ENCODE measurements at places on chromosomes 12 and 14.

- peak; percentile 23 for DNase-seq
Measured at GRCh38 chr12:84702001-84702400, 210.6 kb downstream of the SLC6A15 start.

- peak; percentile 52 for DNase-seq
Measured at GRCh38 chr14:80940146-80940545, 1.4 kb downstream of the CEP128 start.

GRCh38 chr12:119399301-119399700 is 64.8 kb downstream of the CCDC60 start:
- no peak for DNase-seq

GRCh38 chr14:56888274-56888673 is 78.0 kb upstream of the OTX2 start:
- no peak for DNase-seq

DNA sequence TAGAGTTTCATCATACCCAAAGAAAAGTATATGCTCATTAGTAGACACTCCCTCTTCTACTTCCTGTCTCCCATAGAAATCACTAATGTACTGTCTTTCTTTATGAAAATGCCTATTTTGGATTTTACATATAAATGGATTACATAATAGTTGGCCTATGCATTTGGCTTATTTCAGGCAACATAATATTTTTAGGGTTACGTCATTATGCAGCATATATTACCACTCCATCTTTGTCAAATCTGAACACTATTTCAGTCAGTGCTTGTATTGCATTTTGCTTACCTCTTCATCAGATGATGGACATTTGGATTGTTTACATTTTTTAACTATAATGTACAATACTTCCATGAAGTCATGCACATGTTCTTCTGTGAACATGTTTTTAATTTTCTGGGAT is 1406.1 kb downstream of the LRFN5 start:
- no peak for DNase-seq

- no peak for DNase-seq
Measured at GRCh38 chr12:96549341-96549740, 60.0 kb downstream of the CFAP54 start.

- DNase-seq: no peak
Measured at GRCh38 chr12:51156245-51156765, 16.6 kb downstream of the TFCP2 start.

GRCh38 chr12:55711786-55712553 is 3.9 kb upstream of the BLOC1S1 start:
- DNase-seq: no peak

GRCh38 chr12:57868851-57869268 is 22.3 kb upstream of the CTDSP2 start:
- no peak for DNase-seq

- DNase-seq: no peak
Measured at GRCh38 chr12:105455261-105455660, 124.8 kb downstream of the C12orf75 start.

GRCh38 chr14:98840091-98840490 is 431.9 kb downstream of the BCL11B start:
- no peak for DNase-seq

DNA sequence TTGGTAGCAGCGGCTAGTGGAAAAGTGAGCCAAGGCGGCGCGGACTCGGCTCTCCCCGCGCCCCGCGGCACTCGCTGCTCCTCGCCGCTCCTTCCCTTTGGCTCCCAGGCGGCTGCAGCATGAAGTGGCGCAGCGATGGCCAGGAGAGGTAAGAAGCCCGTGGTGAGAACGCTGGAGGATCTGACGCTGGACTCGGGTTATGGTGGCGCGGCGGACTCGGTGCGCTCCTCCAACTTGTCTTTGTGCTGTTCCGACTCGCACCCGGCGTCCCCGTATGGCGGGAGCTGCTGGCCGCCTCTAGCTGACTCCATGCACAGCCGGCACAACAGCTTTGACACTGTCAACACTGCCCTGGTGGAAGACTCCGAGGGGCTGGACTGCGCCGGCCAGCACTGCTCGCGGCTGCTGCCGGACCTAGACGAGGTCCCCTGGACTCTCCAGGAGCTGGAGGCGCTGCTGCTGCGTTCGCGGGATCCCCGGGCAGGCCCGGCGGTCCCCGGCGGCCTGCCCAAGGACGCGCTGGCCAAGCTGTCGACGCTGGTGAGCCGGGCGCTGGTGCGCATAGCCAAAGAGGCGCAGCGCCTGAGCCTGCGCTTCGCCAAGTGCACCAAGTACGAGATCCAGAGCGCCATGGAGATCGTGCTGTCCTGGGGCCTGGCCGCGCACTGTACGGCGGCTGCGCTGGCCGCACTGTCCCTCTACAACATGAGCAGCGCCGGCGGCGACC is 225.6 kb upstream of the CRY1 start:
- peak; percentile 65 for DNase-seq

DNA sequence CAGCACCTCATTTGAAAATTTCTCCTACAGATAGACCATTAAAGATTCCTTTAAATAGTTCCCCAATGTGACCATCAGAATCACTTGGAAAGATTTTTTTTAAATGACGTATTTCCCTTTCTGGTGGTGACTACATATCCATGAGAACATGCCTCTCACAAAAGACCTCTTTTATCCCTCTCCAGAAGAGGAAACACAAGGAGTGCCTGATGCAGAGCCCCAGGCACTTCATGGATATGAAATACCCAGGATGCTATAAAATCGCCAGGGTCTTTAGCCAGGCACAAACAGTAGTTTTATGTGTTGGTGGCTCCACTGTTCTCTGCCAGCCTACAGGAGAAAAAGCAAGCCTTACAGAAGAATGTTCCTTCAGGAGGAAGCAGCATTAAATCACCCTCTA is 97.1 kb downstream of the ETNK1 start:
- no peak for DNase-seq

- no peak for DNase-seq
Measured at GRCh38 chr14:96268431-96269358, 12.7 kb downstream of the BDKRB1 start.

DNA sequence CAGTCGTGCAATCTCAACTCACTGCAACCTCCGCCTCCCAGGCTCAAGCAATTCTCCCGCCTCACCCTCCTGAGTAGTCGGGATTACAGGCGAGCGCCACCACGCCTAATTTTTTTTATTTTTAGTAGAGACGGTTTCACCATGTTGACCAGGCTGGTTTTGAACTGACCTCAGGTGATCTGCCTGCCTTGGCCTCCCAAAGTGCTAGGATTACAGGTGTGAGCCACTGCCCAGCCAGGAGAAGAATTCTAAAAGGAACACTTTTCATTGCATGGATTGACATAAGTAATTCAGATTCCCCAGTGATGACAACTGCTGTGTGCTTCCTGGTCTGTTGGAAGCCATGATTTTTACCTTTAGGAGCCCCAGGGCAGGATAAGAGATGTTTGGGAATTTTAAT is 22.1 kb downstream of the DMAC2L start:
- DNase-seq: no peak

GRCh38 chr12:118038137-118038536 is 21.6 kb downstream of the RFC5 start:
- DNase-seq: no peak

DNA sequence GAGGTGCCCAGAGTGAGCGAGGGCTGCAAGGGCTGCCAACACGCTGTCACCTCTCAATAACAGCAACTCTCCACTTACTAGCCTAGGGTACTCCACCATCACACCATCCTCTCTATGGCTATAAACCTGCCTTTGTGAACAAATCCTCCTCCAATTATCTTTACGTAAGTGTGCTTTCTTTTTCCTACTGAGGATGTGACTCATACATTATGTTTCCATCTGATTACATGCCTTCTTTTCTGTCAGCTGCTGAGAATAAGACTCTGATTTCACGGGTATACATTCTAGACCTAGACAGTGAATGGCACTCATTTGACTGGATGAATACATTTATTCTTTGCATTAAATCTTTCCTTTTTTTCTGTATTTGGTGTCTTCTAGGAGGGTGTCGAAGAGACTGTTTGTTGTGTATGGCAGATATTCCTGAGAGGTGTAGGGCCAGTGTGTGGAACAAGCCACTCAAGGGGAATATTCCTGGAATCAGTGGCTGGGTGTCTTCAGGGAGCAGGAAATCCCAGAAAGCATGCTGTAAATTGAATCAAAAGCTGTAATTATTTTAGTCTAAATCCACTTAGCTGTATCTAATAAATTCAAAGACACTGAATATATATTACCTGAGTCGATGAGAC is 327.3 kb upstream of the TMTC1 start:
- peak; percentile 45 for DNase-seq

DNA sequence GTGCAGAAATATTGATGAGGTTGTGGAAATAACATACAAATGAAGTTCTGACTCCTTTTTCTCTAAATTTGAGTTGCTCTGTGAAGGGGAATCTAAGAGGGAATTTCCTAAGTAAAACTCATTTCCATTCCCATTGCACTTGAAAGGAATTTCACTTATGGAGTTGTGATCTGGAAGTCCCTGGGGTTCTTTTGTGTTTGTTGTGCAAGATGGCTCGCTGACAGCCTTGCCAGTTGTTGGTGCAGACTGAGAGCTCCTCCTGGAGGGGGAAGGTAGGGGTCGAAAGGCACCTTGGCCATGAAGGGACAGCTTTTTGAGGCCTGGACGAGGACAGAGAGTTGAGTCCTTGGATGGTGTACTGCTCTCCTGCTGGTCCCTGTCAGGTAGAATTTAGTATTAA is 72.0 kb downstream of the C12orf56 start:
- DNase-seq: no peak

DNA sequence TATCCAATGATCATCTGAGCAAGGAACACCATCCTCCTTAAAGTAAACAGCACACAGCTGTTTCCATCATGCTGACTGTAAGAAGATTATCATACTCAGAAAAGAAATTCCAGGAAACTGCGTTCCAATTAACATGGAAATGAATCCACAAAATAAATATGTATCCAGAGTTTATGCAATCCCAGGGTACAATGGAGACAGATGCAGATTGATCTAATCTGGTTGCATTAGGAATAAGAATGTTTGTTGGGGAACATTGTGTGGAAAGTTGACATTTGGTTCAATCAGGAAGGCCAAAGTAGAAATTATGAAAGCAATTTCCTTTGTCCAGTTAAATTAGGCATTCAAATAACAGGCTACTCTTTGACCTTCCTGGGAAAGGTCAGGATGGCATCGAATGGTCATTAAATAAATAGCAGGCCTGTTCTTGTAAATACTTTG is 236.9 kb upstream of the AMIGO2 start:
- no peak for DNase-seq

Measured in RKO (cell line).